H1 (cell line): ENCODE measurements at places on chromosomes 2 and 18. TPM values are rescaled to one million over a fixed set of nuclear protein-coding genes. Genes with fewer than 3 reads are reported as not detected.

Gene PLB1
- total RNA-seq: 0.15 and 0.20 TPM in 2 replicates

Gene SERPINB10
- total RNA-seq: not detected in 2 replicates

Gene COL3A1
- 0.07 TPM in 1 of 2 replicates, not detected in the other for total RNA-seq

Gene STAT1
- total RNA-seq: 43.0 and 43.8 TPM in 2 replicates

Gene NEU4
- 0.50 and 0.82 TPM in 2 replicates for total RNA-seq

Gene CRYGC
- not detected in 2 replicates for total RNA-seq

Gene TRIM43B
- not detected in 2 replicates for total RNA-seq

Gene ITGA4
- total RNA-seq: 2.0 and 2.1 TPM in 2 replicates

Gene GREB1L
- 0.31 and 0.34 TPM in 2 replicates for total RNA-seq

Gene KIAA2012
- not detected in 2 replicates for total RNA-seq

- DNase-seq: no peak
These were observed 281.1 kb upstream of the NCKAP5 start for GRCh38 chr2:133849341-133849740.

DNA sequence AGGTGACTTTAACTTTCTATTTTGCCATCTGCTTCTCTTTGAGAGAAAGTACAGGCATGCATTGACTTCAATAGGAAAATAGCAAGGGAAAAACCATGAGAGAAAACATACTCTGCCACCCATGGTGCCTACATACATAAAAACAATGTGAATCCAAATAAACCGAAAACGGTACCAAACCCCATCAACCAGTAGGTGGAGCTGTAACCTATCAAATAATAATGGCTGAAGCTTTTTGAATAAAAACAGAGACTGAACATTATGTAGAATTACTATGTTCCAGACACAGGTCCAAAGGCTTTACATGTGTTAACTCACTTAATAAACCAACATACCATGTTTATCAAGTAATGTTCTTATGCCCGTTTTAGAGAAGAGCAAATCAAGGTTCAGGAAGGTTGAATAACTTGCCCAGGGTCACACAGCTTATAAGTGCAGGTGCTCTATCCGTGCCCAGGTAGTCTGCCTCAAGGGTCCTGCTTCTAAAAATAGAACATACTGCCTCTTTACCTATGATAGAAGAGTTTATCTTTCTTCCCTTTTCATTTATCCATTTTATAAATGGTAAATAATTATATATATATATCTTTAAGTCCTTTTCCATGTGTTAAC, 293.9 kb upstream of the SYT4 start:
- peak; percentile 52 for DNase-seq

GRCh38 chr18:31229829-31230228, 67.2 kb upstream of the DSC1 start:
- no peak for DNase-seq

- DNase-seq: no peak
These were observed 44.5 kb downstream of the TMEM131 start for GRCh38 chr2:97951155-97951680.

DNA sequence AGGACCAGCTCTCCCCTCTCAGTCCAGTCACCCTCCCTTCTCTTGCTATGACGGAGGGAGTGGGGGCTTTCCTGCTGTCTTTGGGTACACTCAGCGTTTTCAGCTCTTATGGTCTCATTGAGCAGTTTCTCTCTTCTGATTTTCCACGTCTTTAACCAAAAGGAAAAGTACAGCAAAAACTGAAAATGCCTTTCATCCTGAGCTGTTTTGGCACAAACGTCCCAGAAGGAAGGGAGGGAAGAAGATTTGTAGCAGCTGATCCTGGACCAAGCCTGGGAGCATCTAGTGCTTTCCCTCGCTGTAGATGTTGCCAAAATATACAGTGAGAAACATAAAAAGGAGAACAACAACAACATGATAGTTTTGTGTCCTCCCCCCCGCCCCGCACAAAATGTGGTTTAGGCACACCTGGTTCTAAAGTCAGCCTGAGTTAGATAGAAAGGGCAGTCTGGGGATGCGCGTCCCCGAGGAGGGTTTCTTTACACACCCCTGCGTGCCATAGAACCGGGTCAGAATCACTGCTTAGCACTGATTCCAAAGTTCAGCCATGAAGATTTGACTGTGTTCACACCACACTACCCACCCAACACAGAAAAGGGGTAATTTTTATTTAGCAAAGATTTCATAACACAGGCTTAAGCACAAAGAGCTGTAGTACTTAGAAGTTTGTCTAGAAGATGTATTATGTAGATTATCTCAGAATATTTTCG, 53.4 kb downstream of the SLC40A1 start:
- DNase-seq: no peak

GRCh38 chr2:26847655-26848335, at the start of gene DPYSL5:
TSS of gene DPYSL5 (plus strand) at chr2:26848132. CDS start at chr2:26898500, 50,368 bp downstream.
- DNase-seq: peak; percentile 65

DNA sequence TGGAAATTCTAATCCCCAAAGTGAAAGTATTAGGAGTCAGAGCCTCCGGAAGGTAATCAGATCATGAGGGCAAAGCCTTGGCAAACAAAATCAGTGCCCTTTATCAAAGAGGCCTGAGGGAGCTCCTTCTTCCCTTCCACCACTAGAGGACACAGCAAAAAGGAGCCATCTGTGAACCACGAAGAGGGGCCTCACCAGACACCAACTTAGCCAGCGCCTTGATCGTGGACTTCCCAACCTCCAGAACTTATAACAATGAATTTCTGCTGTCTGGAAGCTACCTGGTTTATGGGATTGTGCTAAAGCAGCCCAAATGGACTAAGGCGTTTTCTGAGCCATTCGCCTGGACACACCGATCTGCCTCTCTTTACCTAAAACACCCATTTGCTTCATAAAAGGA, 133.1 kb downstream of the EIPR1 start:
- peak; percentile 23 for DNase-seq

DNA sequence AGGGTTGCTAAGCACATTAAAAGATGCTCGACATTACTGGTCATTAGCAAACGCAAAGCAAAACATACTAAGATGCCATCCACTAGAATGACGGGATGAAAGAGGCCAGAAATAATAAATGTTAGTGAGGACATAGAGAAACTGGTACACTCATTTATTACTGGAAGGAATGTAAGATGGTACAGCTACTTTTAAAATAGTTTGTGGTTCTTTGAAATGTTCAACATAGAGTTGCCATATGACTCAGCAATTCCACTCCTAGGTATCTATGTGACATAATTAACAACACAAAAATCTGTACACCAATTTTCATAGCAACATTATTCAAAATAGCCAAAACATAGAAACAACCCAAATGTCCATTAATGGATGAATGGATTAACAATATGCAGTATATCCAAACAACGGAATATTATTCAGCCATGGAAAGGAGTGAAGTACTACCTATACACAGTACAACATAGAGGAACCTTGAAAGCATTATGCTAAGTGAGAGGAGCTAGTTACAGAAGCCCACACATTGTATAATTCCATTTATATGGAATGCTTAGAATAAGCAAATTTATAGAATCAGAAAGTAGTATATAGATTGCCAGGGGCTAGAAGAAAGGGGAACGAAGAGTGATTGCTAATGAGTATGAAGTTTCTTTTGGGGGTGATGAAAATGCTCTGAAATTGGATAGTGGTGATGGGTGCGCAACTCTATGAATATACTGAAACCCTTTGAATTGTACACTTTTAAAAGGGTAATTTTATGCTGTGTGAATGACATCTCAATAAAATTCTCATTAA, 61.9 kb upstream of the IL1R1 start:
- DNase-seq: no peak

- DNase-seq: no peak
These were observed 2.8 kb downstream of the CNDP2 start for GRCh38 chr18:74498712-74499627.

GRCh38 chr18:26438980-26439379, 109.4 kb downstream of the KCTD1 start:
- DNase-seq: no peak
